ENCODE measurements at places on chromosomes 3 and 15. TPM values are rescaled to one million over a fixed set of nuclear protein-coding genes. Genes with fewer than 3 reads are reported as not detected.

The FMN1 gene
- 0.25 TPM for total RNA-seq

The TGM4 gene
- total RNA-seq = not detected

The HIGD2B gene
- not detected for total RNA-seq

The TRNT1 gene
- total RNA-seq = 17.8 TPM

The CPNE4 gene
- not detected for total RNA-seq

The TF gene
- total RNA-seq = 0.19 TPM

The SHF gene
- total RNA-seq = 0.65 TPM

The SAXO2 gene
- total RNA-seq = 0.06 TPM

The ARNT2 gene
- 0.44 TPM for total RNA-seq

The TTLL3 gene
- 7.1 TPM for total RNA-seq

The SENP2 gene
- total RNA-seq = 21.7 TPM

The SLC2A2 gene
- total RNA-seq = not detected

The NRG4 gene
- not detected for total RNA-seq

The LTK gene
- total RNA-seq = 0.06 TPM

The TMEM266 gene
- not detected for total RNA-seq

The PLSCR2 gene
- total RNA-seq = 0.31 TPM

The PTPN9 gene
- total RNA-seq = 21.2 TPM

The NOX5 gene
- not detected for total RNA-seq

The TPRG1 gene
- total RNA-seq = not detected

The SLC12A1 gene
- total RNA-seq = not detected

The IQCF5 gene
- total RNA-seq = not detected

The FEZF2 gene
- not detected for total RNA-seq

The PROK2 gene
- not detected for total RNA-seq

The ZKSCAN7 gene
- total RNA-seq = 1.6 TPM

The CDCP1 gene
- total RNA-seq = 0.16 TPM

The AEN gene
- total RNA-seq = 80.6 TPM
